ENCODE measurements at places on chromosomes 7 and 10.

DNA sequence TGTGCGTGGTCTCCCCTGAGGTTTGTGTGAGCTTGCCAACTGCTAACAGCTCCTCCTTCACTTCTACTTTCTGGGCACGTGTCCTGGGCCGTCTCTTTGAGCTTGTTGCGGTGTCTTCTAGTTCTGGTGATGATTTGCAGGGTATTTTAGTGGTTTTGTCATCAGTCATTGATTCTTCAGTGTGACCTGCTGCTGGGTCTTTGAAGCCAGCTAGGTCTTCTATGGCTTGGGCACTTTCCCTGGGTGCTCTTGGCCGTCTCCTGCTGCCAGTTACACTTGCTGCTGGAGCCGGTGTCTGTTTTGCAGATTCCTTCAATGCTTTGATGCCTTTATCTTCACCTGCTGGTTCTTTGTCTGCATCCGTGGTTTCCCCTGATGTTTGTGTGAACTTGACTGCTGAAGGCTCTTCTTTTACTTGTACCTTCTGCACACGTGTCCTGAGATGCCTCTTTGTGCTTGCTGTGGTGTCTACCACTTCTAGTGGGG is 23.0 kb downstream of the MKI67 start:
- no peak for DNase-seq

DNA sequence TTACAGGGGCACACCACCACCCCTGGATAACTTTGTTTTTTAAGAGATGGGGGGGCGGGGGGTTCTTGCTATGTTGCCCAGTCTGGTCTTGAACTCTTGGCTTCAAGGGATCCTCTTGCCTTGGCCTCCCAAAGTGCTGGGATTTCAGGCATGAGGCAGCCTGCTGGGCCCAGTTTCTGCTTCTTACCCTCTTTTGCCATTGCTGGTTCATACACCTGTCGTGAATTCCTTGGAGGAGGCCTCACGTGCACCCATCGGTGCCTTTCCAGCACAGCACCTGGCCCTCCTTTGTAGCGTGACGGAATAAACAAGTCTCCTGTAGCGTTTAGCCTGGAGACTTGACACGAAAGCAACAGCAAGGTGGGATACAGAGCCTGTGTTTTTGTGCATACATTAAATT is 75.5 kb downstream of the CARD11 start:
- DNase-seq, result no peak

GRCh38 chr7:29835718-29836117 is 29.4 kb downstream of the WIPF3 start:
- DNase-seq, result no peak

GRCh38 chr7:27991006-27991528 is 189.5 kb downstream of the JAZF1 start:
- DNase-seq, result no peak

GRCh38 chr10:26486990-26487850 is 49.1 kb downstream of the APBB1IP start:
- peak; percentile 99 for DNase-seq

DNA sequence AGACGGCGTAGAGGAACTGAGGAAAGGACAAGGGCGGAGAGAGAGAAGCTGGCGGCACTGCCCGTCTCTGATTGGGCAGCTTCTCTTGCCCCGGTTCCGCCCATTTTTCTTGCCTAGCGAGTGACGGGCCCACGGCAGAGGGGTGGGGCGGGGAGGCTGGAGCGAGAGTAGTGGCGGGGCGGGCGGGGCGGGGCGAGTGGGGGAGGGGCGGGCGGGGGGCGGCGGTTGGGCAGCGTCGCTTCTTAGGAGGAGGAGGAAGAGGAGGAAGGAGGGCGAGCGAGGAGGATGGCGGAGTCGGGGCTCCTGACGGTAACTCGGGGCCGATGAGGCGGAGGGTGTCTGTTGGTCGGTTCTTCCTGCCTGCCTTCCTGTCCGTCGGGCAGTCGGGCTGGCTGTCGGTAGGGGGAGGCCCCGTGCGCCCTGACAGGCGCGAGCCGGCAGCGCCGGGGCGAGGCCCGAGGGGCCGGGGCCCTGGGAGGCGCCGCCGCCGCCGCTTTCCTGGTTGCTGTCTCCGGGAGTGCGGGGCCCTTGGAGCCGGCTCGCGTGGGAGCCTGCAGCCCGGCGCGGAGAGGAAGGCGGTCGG is at the start of gene SHOC2:
SHOC2 (plus strand) TSS at position 256 of the 583 bp plus-strand sequence. CDS start 44,755 bp downstream, outside the sequence.
- DNase-seq, result no peak

GRCh38 chr7:78279032-78279431 is 480.5 kb downstream of the PHTF2 start:
- DNase-seq, result peak; percentile 87

DNA sequence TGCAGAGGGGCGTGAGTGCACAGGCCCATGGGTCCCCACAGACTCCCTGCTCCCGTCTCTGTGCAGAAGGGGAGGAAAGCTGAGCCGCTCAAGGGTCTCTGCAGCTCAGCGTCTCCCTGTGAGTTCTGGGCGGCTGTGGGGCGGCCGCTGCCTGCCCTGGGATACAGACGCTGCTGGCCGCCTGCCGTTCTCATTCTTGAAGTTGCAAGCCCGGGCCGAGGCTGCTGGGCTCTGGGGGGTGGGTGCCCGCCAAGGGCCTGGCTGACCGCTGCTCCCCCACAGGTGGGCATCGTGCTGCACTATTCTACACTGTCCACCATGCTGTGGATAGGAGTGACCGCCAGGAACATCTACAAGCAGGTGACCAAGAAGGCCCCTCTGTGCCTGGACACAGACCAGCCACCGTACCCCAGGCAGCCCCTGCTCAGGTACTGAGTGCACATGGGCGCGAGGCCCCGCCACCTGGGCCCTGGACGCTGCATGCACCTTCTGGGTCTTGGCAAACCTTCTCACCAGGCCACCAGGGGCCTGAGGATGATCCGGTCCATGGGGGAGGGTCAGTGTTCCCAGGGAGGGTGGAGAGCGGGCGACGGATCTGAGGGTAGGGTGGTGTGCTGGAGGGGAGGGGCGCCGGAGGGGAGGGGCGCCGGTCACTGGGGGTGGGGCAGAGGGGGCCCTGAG is 14.8 kb downstream of the ADGRA1 start:
- no peak for DNase-seq

GRCh38 chr10:22386503-22386902 is 41.2 kb downstream of the SPAG6 start:
- DNase-seq, result no peak

DNA sequence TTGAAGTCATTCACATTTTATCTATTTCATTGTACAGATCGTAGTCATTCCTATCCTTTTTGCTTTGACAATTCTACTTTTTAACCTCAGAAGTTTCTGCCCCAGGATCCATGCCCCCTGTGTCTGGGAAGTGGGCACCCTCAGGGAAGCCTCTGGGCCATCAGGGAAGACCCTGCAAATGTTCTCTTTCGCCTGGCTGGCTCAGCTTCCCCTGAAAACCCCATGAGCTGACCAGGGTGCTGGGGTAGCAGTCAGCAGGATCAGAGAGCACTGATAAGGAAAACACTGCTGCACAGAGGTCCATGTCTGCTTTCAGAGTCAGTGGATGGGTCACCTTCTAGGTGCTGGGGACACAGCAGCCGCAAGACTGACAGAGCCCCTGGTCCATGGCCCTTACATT is 23.8 kb downstream of the CUZD1 start:
- DNase-seq, result no peak

Data from EH (cell line).